Heart right ventricle (tissue), 16 donors: ENCODE measurements at places on chromosomes 3 and 15. TPM values are rescaled to one million over a fixed set of nuclear protein-coding genes. Genes with fewer than 3 reads are reported as not detected.

DNA sequence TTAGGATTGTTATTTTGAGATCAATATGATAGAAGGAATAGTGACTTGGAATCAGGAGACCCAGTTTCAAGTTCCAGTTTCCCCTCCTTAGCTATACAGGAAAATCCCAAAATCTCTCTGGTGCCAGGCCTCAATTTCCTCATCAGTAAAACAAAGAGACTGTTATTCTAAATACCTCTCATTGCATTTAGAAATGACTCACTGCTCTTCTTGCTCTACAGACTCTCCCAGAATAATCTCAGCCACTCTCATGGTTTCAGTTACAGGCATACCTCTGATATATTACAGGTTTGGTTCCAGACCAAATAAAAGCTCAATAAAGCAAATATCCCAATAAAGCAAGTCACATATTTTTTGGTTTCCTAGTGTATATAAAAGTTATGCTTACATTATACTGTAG, 28.3 kb downstream of the IMPG2 start:
- no peak for DNase-seq

DNA sequence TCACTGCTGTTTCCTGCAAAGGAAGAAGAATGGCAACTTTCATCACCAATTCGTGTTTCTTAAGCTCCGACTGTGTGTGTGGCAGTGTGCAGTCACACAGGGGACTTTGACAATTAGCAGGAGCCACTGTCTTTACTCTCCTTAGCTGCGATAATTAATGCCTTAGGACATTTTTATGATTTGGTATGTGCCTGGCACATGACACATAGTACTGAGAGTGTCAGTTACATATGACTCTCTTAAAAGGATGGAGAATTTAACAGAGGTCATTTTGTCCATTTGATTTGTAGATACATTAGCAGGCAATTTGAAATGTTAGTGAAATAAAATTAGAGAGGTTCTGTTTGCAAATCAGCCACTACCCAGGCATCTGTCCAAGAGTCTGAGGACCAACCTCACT, 128.9 kb upstream of the VEPH1 start:
- no peak for DNase-seq

DNA sequence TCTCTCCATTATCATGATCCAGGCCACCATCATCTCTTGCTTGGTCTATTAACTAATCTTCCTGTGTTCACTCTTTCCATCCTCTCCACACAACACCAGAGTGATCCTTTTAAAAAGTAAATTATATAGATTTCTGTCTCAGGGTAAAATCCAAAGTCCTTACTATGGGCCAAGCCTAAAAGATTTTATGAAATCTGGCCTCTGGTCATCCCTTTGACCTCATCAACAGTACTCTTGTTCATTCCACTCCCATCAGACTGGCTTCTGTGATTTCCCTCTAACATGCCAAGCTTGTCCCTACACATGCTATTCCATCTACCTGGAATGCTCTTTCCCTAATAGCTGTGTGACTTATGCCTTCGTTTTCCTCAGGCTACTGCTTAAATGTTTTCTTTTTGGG, 8.3 kb upstream of the TIPARP start:
- no peak for DNase-seq

DNA sequence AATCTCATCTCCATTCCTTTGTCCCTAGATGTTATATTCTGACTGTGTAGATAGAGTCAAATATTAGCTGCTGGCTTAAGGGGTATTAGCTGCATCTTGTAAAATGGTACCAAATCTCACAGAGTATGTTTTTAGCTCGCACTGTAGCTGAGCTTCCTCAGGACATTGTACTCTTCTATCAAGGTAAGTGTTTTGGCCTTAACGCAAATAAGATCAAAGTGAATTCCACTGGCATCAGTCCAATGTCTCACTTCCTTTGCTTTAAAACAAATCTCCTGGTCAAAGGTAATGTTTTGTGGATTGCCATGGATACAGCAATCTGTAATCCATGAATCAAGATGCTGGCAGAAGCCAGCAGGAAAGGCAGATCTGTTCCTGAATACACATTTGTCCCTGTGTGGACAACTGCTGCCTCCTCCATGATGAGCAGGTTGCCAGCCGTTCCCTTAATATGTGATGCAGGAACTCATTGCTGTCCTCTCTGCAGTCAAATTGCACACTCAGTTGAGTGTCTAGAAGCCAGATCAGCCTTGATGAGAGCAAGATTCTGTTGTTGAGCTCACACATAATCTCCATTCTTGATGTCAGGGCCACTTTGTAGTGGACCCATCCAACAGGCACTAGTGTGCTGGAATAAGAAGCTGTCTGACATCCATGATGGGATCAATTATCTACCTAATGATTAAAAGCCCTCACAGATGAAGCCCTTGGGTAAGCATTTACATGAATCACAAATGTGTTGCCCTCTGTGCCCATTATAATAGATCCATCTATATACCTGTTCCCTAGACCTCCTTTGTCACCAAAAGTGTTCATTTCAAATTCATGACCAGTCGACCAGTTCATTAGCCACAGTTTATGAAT, 96.6 kb upstream of the AGTR1 start:
- DNase-seq, result no peak

DNA sequence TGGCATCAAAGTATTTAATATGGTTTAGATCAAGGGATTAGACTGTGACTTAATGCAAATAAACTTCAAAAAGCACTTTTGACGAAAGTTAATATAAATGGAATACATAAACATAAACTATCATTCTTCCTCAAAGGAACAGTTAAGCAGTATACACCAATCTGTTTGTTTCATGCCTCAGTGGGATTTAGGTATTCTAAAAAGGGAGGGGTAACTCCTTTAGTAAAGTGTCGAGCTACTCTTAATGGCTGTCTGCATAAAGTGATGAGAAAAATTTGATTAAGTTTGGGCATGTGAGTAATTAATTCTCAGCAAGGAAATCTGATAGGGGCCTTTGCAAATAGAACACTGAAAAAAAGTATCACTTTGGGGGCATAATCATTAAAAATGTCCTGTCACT, 176.9 kb downstream of the FRMD5 start:
- no peak for DNase-seq

DNA sequence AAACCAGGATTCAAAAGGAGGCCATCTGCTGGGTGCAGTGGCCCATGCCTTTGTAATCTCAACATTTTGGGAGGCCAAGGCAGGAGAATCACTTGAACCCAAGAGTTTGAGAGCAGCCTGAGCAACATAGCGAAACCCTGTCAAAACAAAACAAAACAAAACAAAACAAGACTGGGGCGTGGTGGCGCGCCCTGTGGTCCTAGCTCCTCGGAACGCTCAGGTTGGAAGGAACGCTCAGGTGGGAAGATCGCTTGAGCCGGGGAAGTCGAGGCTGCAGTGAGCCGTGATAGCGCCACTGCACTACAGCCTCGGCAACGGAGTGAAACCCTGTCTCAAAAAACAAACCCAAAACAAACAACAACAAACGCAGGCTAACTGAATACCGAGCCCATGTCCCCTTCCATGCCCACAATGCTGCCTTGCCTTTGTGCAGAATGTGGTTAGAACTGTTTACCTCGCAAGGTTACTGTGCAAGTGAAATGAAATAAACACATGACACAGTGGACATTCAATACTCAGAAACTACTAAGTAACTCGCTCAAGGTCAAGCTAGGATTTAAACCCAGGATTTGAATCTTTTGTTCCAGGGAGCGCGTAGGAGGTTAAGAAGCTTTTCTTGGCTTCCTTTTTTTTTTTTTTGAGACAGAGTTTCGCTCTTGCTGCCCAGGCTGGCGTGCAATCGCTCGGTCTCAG, 766 bp upstream of the EMC4 start:
- DNase-seq, result no peak

DNA sequence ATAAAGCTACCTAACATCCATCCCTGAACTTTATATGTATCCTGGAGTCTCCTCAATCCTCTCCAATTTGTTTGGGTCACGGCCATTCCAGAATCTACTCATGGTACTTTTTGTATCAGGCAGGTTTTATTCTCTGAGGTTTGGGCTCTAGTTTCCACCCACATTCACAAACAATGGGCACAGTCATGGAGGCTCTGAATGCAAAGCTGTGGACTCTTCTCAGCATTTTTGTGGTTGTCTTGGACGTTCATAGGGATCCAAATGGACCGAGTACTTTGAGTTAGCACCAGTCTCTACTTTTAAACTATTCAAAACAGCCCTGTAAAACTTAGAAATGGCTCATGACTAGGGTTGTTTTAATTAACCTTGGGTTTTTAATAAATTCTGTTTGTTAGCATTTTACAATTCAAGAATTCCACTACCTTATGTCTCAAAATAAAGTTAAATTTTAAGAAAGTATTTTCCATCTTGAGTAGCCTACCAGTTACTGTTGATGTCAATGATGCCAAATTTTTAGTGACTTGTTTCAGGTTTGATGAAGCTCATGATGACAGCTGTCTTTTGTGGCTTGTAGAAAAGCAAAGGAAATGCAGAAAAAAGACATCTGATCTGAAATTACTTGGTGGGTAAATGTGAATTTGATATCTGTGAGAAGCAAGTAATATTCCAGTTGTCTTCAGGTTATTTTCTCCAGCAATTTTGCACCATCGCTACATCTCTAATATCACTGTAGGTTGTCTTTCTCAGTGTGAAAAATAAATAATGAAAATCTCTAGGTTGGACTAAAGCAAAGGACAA, 275.7 kb upstream of the THBS1 start:
- DNase-seq, result no peak

- DNase-seq, result no peak
Observed at GRCh38 chr15:33163816-33164215, 30.7 kb downstream of the FMN1 start.

DNA sequence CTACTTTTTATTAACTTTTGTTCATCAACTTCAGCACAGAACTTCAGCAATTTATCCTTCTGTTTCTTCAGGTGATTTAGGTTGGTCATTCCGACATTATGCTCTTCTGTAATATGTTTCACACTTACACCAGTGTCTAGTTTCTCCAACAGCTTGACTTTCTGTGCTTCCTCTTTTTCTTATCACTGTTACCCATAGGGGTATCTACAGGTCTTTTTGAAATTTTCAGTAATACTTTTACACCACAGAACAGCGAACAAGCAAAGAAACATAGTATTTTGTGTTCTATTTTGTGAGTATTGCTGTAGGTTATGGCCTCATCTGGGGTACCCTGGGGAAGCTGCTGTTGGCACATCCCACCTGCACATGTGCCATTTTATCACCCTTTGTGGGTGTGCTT, 260.7 kb downstream of the NSUN3 start:
- DNase-seq, result no peak

Gene SEMA3G
- 16.2 TPM for total RNA-seq

Gene SOX2
- total RNA-seq, result 0.20 TPM
